ENCODE measurements at places on chromosomes 1 and 21.

- no peak for DNase-seq
- no peak overlapping the region for H3K27ac ChIP-seq
- H3K27me3 ChIP-seq = no peaks in the 10 kb centered on the region
- H3K4me3 ChIP-seq = no peak overlapping the region
- H3K36me3 ChIP-seq = no peaks in the 10 kb centered on the region
These were observed 17.3 kb upstream of the FGR start for GRCh38 chr1:27652111-27652864.

DNA sequence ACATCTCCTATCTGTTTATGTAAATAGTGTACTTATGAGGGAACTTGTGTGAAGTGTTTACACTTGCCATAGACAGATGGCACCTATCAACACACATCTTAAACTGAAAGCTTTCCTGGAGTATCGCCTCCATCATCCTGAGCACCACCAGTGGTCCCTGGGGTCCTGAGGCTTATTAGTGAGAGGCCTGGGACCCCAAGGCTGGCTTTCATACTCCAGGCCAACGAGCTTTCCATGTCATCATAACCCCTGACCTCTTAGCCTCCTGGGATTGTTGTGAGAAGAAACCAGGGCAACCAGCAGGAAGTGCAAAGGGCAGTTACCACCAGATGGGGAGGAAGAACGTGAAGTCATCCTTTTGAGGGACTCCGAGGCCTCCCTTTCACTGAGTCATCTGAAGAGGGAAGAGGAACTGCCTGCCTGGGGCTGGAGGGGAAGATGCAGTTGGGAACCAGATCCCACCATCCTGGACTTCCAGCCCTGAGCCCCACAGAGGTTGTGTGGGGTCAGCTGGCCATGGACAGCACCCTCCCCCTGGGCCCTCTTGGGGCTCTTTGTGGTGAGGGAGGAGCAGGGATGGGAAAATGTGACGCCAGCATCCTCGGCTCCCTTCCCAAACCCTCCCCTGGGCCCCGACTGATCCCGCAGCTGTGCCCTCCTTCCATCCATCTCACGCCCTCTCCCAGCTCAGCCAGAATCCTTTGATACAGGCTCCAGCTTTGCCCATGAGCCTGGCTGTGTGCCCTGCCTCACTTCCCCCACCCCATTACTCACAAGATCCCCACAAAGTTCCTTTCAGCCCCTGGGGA lies 5.8 kb downstream of the INKA2 start:
- peak; percentile 95 for DNase-seq
- peaks cover 10% of the 10 kb centered on the region for H3K36me3 ChIP-seq
- H3K4me1 ChIP-seq = peaks cover 57% of the 10 kb centered on the region
- peak overlapping the region; percentile 12 for H3K4me3 ChIP-seq

GRCh38 chr1:23395154-23395724 lies 25.6 kb upstream of the ZNF436 start:
- no peaks in the 10 kb centered on the region for H3K36me3 ChIP-seq
- H3K27ac ChIP-seq = peak overlapping the region; percentile 85
- H3K4me3 ChIP-seq = no peak overlapping the region
- H3K27me3 ChIP-seq = no peaks in the 10 kb centered on the region

DNA sequence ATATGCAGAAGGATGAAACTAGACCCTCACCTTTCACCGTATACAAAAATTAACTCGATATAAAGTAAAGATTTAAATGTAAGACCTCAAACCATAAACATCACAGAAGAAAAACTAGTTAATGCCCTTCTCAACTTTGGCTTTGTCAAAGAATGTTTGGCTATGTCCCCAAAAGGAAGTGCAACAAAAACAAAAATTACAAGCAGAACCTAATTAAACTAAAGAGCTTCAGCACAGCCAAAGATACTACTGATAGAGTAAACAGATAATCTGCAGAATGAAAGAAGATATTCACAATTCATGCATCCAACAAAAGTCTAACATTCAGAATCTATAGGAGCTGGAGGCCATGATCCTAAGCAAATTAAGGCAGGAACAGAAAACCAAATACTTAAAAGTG lies 824.6 kb upstream of the NEGR1 start:
- H3K27me3 ChIP-seq = no peaks in the 10 kb centered on the region
- H3K36me3 ChIP-seq = no peaks in the 10 kb centered on the region
- H3K4me1 ChIP-seq = no peaks in the 10 kb centered on the region
- no peak overlapping the region for H3K27ac ChIP-seq

Data from osteoblast (primary cell).